ENCODE measurements at places on chromosomes 4 and X.

DNA sequence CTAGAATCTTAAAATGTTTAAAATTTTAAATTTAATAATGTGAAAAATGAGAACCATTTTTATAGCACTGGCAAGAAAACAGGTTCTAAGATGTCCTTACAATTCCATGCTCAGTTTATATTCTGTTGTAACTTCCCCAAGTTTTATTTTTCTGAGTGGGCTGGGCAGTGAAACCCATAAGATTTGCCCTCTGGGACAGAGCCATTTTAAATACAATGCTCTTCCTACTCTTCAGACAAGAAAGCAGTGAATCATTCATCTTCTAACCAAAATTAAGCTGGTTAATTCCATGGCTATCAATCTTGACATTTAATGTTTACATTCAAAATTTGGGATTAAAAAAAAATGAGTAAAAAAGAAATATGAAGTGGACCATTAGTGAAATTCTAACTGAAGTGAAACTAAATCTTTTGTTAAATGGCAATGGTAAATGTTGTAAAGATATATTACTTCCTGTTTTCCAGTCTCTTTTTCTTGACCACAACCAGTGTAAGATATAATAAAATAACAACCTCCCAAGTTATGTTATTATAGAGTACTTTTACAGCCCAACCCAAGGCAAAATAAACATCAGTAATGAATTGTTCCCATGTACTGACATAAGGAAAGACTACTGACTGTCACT, 37.2 kb upstream of the PTPN13 start:
- DNase-seq = no peak

DNA sequence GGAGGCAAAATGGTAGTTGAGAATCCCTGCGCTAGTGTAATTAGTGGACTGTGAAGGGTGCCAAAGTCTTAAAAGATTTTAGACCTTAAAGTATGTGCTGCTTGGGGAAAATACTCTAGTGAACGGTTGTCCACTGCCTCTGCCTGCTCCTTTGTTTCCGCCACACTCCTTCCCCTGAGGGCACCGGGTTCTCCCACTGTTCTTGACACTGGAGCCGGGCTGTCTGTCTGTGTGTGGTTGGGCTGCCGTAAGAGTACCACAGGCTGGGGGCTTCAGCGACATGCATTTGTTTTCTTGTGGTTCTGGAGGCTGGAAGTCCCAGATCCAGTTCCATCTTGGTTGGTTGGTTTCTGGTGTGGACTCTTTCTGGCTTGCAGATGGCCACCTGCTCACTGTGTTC, 76.2 kb downstream of the CLDN34 start:
- no peak for DNase-seq

- DNase-seq = no peak
These were observed 148.7 kb upstream of the CTSO start for GRCh38 chr4:156102411-156102810.

GRCh38 chr4:173556398-173557131, 26.5 kb upstream of the HAND2 start:
- no peak for DNase-seq

GRCh38 chr4:110195561-110196205, 2.7 kb downstream of the ELOVL6 start:
- no peak for DNase-seq

DNA sequence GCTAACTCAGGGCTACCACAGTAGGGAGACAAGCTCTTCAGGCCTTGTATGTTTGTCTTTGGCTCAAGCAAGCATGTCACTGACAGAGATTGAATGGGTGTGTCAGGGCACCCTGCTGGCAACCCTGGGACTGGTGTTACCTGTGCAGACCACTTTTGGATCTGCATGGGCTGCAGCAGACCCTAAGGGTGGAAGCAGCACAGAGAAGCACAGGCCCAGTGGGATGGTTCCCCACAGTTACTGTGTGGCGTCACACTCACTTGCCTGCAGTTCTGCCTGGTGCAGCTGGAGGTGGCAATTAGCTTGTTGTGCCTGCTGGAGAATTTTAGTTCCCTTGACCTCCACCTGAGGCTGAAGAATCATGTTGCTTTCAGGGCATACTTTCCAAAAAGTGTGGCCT, 46.0 kb downstream of the ZNF185 start:
- DNase-seq = no peak

DNA sequence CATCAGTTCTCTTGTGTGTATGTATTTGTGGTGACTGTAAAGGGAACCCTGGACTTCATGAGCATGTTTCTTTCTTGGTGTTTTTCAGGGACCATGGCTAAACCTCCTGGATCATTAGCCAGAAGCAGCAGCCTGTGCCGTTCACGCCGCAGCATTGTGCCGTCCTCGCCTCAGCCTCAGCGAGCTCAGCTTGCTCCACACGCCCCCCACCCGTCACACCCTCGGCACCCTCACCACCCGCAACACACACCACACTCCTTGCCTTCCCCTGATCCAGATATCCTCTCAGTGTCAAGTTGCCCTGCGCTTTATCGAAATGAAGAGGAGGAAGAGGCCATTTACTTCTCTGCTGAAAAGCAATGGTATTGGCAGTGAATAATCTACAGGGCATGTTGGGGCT, 157.0 kb downstream of the STIM2 start:
- DNase-seq = no peak

DNA sequence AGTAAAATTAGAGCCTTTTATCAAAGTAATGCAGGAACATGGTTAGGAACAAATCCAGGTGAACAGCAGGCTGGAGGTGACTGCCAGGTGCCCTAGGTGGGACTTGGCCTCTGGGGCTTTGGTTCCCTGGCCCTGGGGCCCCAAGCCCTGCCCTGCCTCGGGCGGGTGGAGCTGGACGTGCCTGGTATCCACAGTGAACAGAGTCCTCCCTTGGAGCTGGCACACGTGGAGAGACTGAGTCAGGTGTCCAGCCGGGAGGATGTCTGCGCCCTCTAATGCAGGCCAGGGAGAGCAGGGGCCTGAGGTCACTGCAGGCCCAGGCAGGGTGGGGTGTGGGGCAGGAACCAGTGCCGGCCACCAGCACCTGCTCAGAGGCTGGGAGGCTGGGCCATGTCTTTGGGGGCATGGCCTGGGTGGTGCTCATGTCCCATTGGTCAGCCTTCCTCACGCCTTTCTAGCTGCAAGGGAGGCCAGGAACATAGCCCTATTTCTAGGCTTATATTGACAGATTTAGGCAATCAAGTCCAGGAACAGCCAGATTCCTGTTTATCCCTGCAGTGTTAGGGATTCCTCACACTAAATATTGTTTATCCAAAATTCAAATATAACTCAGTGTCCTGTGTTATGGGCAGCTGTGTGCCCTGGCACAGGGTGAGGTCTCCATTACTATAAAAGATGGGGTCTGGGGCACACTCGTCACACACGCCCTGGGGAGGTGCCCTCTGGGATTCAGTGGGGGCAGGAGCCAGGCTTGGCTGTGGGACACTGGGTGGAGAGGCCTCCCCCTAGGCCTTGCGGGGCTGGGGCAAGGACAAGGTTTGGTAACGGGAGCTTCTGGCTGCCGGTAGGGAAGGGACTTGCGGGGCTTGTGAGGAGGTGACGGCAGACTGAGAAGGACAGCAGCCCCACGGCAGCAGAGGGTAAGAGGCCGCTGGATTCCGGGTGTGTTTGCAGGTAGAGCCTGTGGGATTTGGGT, 14.3 kb upstream of the NAT8L start:
- DNase-seq = no peak

DNA sequence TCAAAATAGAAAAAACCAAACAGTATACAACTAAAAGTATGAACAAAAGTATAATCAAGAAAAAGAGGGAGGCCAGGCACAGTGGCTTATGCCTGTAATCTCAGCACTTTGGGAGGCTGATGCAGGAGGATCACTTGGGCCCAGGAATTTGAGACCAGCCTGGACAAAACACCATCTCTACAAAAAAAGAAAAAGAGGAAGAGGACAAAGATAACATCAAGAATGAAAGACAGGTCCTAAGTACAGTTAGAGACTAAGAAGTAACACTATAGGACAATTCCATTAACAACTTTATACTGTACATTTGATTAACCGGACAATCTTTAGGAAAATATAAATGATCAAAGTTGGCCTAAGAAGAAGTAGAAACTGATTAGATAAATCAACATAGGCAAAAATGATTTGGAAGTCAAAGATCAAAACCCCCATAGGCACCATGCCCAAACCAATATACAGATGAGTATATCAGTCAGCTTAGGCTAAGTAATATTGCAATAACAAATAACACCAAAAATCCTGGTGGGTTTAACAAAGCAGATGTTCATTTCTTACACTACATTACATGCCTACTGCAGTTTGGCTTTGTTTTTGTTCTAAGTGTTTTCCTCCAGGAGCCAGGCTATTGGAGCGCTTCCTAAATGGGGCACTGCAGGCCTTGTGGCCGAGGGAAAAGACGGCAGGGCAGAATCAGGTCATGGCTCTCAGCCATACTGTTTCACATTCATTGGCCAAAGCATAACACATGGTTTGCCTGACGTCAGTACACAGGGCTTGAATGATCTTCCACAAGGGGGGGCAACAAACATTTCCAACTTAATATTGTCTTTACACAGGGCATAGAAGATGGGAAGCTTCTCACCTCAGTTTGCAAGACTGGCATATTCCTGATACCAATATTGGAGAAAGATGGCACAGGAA, 42.2 kb upstream of the HGFAC start:
- DNase-seq = no peak

DNA sequence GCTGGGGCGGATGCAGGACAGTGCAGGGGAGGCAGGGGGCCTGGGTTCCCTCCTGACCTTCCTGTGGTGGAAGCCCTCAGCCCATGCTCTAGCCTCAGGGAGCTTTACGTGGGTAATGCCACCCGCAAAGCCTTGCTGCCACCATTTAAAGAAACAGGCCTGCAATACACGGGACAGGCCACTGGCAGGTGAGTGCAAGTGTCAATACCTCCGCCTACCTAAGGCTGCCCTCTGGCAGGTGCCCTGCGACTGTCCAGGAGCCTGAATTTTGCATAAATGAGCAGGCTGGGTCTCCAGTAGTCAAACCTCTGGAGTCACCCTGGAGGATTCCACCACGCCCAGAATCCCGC, 5.9 kb downstream of the CRMP1 start:
- DNase-seq = no peak

DNA sequence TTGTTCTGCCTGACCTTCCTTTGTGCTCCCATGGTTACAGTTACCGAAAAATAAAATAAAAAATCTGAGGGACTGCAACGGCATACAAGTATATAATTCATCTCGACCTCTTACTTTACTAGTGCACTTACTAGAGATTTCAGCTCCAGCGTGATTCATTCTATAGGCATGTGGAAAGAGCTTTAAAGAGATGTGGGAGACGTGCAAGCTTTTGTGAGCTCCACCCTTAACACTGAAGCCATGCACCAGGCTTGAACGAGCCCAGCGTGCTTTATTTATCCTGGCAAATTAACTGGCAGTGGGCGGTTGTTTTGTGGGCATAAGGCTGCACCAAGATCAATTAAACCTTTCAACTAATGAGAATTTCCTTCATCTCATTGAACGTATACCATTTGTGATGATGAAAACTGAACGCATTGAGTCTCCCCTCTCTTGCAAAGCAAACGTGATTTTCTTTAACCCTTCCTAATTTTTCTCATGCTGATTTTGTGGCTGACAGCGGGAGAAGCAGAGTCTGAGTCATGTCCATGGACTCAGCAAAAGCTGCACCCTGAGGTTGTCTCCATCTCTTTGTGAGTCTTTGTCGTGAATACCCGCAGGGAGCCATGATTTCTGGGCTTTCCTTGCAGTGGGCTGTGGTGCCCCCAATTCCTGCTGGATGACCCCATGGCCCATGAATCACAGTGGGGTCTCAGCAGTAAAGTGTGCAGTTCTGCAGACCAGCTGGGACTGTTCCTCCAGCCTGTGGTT, 60.1 kb downstream of the MXRA5 start:
- no peak for DNase-seq

DNA sequence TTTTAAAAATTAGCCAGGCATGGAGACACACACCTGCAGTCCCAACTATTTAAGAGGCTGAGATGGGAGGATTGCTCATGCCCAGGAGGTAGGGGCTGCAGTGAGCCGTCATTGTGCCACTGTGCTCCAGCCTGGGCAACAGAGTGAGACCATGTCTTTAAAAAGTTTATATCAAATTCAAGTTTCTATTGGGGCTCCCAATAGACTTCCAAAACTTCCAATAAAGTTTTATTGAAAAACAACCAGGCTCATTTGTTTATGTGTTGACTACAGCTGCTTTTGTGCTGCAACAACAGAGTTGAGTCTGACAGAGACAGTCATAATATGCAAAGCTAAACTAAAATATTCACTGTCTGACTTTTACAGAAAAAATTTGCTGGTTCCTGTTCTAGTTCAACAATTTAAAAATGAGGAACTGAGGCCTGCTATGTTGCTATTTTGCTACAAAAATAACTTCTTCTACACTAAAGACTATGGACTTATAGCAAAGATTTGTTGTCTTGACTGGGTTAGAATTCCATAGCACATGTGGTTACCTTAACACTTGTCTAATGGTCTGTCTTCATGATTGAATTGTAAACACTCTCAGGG, 63.3 kb upstream of the RELL1 start:
- no peak for DNase-seq

DNA sequence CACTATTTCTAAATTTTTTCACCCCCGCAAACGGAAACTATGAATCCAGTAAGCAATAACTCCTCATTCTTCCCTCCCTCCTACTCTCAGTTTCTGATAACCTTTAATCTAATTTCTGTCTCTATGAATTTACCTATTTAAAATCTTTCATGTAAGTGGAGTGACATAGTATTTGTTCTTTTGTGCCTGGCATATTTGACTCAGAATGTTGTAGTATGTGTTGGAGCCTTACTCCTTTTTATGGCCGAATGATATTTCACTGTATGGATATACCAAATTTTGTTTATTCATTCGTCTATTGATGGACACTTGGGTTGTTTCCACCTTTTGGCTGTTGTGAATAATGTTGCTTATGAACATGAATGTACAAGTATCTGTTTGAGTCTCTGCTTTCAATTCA, 61.1 kb upstream of the C1GALT1C1 start:
- DNase-seq = no peak

GRCh38 chr4:6687947-6688878, 5.5 kb upstream of the S100P start:
- no peak for DNase-seq

DNA sequence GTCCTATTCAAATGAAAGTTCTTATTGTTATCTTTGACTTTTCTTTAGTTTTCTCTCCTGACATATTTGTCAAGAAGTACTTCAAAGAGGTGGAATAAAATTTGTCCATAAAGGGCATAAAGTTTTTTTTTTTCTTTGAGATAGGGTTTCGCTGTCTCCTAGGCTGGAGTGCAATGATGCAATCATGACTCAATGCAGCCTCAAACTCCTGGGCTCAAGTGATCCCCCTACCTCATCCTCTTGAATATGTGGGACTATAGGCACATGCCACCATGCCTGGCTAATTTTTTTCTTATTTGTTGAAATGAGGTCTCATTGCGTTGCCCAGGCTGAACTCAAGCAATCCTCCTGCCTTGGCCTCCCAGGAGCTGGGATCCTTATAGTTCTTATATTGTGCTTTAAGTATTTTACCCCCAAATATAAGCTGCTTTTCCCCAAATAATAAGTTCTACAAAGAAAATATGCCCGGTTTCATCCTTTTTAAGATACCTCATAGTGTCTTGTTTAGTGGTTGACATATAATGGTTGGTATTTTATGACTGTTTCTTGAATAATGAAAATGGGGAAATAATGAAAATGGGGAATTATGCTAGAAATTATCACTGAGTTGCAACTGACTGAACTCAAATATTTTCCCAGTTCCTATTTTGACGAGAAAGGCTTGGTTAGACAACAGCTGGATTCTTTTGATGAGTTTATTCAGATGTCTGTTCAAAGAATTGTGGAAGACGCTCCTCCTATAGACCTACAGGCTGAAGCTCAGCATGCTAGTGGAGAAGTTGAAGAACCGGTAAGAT, 11.6 kb downstream of the POLR2B start:
- DNase-seq = no peak

- DNase-seq = no peak
These were observed 94.5 kb upstream of the IQCM start for GRCh38 chr4:149910177-149910576.
